GM03348 (cell line): ENCODE measurements at places on chromosomes 3 and 15.

- DNase-seq, result no peak
Observed at GRCh38 chr15:59522988-59523461, 85.0 kb downstream of the FAM81A start.

- no peak for DNase-seq
Observed at GRCh38 chr15:96549136-96549535, 218.6 kb downstream of the NR2F2 start.

- peak; percentile 95 for DNase-seq
Observed at GRCh38 chr3:48402281-48402732, 27.6 kb downstream of the PLXNB1 start.

DNA sequence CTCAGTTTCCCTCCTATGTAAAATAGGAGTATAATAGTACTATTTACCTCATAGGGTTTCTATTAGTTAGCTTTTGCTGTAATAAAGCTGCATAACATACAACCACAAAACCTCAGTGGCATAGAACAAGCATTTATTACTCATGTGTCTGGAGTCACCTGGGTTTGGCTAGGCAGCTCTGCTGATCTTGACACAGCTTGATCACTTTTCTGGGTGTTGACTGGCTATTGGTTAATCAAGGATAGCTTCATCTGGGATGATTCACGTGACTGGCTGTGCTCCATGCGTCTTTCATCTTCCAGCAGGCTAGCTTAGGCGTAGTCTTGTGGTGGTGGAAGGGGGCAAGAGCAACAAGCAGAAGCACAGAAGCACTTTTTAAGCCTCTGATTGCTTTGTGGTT lies 112.6 kb downstream of the SQOR start:
- no peak for DNase-seq

GRCh38 chr3:50123394-50124051 lies 31.6 kb upstream of the SEMA3F start:
- no peak for DNase-seq
